ENCODE measurements at places on chromosomes 1 and 21. TPM values are rescaled to one million over a fixed set of nuclear protein-coding genes. Genes with fewer than 3 reads are reported as not detected.

GRCh38 chr1:40770296-40771070 lies 13.1 kb upstream of the KCNQ4 start:
- no peaks in the 10 kb centered on the region for H3K27me3 ChIP-seq
- peak overlapping the region; percentile 46 for H3K27ac ChIP-seq
- DNase-seq: no peak
- peaks cover 6% of the 10 kb centered on the region for H3K4me1 ChIP-seq

DNA sequence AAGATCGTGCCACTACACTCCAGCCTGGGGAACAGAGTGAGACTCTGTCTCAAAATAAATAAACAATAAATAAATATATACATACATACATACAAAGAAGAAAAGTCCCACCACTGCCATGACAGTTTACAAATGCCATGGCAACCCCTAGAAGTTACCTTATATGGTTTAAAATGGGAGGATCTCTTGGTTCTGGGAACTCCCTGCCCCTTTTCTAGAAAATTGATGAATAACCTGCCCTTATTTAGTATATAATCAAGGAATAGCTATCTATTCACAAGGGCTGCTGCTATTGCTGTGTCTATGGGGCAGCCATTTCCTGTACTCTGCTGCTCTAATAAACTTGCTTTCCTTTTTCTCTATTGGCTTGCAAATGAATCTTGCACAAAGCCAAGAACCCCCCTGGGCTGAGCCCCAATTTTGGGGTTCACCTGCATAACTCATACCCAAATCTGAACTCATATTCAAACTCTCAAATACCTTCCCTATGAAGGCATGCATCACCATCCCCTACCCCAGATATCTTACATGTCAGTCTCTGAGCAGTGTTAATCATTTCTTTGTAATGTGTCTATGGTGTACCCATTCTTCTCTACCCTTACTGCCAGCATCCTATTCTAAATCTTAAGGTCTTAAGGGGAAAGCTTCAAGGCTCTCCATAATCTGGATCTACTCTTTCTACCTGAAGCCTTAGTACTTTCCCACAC lies 9.0 kb downstream of the GON4L start:
- no peak for DNase-seq
- no peaks in the 10 kb centered on the region for H3K27me3 ChIP-seq
- H3K27ac ChIP-seq: no peak overlapping the region
- no peak overlapping the region for H3K4me3 ChIP-seq

DNA sequence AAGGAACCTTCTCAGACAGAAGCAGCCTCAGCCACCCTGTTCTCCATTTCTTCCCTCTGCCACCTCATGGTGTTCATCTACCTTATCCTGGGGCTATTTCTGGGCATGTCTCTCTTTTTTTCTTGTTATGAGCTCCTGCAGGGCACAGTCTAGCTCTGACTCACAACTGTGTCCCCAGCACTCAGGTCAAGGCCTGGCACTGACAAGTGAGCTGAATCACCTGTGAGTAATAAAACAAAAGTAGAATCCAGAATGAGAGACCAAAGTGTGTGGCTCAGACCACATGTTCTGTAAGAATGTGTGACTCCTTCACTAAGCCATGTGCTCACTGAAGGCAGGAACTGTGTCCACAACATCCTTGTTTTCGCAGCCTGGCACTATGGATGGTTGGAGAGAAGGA lies 23.2 kb downstream of the C1orf94 start:
- H3K36me3 ChIP-seq: no peaks in the 10 kb centered on the region
- H3K27ac ChIP-seq: no peak overlapping the region
- no peak overlapping the region for H3K4me3 ChIP-seq

DNA sequence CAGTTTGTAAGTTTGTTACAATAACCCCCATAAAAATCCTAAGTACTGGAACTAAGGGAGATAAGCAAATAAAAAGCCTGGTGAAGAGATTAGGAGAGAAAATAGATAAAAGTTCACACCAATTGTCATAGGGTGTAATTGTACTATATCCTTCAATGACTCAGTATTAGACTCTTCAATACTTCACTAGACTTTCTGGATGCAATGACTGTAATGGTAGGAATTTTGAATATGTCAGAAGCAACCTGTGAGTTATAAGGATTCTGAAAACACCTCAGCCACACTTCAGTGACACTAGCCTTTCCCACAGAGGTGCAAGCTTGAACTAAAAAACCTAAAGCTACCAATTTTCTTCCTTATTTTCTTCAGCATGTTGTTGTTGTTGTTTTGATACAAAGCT lies 147.9 kb downstream of the PTGER3 start:
- no peaks in the 10 kb centered on the region for H3K36me3 ChIP-seq

DNA sequence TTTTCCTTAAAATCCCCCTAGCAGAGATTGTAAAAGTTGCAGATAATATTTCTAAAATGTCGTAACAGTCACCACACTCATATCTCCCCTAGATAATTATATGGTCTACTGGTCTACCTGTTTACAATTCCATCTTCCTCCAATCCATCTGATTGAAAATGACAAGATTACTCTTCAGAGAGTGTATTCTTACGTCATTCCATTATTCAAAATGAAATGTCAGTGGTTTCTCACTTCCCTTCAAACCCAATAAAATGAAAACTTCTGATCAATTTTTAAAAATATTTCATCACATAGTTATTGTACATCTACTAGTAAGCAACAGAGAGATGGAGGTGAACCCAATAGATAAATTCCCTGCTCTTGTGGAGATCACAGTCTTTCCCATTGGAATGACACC lies 202.2 kb upstream of the C8B start:
- no peak overlapping the region for H3K27ac ChIP-seq
- H3K4me1 ChIP-seq: peaks cover 10% of the 10 kb centered on the region
- H3K27me3 ChIP-seq: peaks cover 4% of the 10 kb centered on the region
- H3K36me3 ChIP-seq: no peaks in the 10 kb centered on the region

- DNase-seq: no peak
Measured at GRCh38 chr1:4702932-4703331, 48.5 kb downstream of the AJAP1 start.

GRCh38 chr1:28078680-28079626 lies 9.5 kb downstream of the EYA3 start:
- peaks cover 20% of the 10 kb centered on the region for H3K4me1 ChIP-seq
- no peaks in the 10 kb centered on the region for H3K27me3 ChIP-seq
- H3K27ac ChIP-seq: no peak overlapping the region
- peaks cover 6% of the 10 kb centered on the region for H3K36me3 ChIP-seq
- H3K4me3 ChIP-seq: no peak overlapping the region

- no peak overlapping the region for H3K27ac ChIP-seq
- peaks cover 11% of the 10 kb centered on the region for H3K4me1 ChIP-seq
- H3K27me3 ChIP-seq: peaks cover 6% of the 10 kb centered on the region
Measured at GRCh38 chr1:60149251-60149650, 75.7 kb upstream of the C1orf87 start.

GRCh38 chr1:155548706-155549105 lies 13.9 kb downstream of the ASH1L start:
- H3K27ac ChIP-seq: no peak overlapping the region
- peaks cover 8% of the 10 kb centered on the region for H3K4me1 ChIP-seq
- H3K36me3 ChIP-seq: peaks cover 12% of the 10 kb centered on the region
- no peak for DNase-seq

DNA sequence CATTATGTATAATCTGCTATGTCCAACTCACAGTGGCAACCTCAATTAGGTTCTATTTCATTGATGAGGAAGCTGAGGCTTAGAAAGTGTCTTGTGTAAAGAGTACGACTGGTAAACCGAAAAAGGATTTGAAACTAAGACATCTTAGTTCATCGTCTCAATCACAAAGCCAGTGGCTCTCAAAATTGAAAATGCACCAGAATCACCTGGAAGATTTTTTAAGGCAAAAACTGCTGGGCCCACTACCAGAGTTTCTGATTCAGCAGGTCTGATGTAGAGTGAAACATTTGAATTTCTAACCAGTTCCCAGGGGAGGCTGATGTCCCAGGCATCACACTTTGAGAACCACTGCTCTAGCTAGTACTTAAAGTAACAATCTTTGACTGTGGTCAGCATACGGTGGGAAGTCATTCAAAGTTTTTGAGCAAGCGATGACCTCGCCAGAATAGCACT lies 5.2 kb upstream of the LRRC53 start:
- H3K27ac ChIP-seq: no peak overlapping the region
- no peak for DNase-seq
- H3K4me1 ChIP-seq: peaks cover 9% of the 10 kb centered on the region

KCNK1 gene
- total RNA-seq: 18.7 TPM

DNA sequence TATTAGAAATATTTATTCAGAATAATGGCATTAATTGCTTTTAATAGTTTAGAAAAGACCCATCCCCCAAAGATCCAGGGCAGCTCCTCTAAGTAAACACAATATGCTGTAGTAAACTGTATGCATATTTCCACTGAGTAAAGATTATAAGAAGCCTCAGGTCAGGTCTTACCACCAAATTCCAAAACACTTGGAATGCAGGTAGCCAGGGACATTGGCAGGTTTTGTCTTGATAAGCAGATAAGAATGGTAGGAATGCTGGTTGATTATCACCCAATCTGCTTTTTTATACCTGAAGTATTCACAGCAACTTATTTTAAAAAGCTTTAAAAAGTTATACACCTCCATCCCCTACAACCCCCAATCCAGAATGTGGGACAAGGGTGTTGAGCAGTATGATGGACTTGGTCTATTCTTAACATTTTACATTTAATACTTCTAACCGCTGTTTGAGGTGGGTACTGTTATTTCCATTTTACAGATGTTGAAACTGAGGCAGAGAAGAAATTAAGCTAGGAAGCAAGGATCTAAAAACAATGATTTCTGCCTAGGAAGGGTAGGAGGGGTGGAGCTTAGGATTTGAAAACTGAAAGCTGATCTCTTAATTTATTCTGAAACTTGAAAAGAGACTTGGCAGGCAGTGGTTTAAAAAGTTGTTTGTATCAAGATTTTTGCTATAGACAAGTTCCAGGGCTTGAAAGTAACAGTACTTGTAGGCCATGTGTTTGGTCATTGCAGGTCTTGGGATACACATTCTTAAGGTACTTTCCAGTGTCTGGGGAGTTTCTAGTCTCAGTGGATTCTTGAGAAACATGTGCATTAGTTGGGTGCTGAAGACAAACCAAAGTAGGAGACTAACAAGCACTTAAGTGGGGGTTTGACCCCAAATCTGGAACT lies 15.6 kb upstream of the THEM4 start:
- DNase-seq: no peak
- H3K4me3 ChIP-seq: no peak overlapping the region
- no peak overlapping the region for H3K27ac ChIP-seq

- H3K36me3 ChIP-seq: peaks cover 32% of the 10 kb centered on the region
- H3K4me1 ChIP-seq: peaks cover 38% of the 10 kb centered on the region
- H3K27me3 ChIP-seq: no peaks in the 10 kb centered on the region
- no peak for DNase-seq
Measured at GRCh38 chr21:37432710-37433455, 66.3 kb downstream of the DYRK1A start.

- no peak for DNase-seq
- H3K36me3 ChIP-seq: no peaks in the 10 kb centered on the region
- peaks cover 56% of the 10 kb centered on the region for H3K27me3 ChIP-seq
- no peak overlapping the region for H3K4me3 ChIP-seq
- no peak overlapping the region for H3K27ac ChIP-seq
Measured at GRCh38 chr1:175750366-175751071, 7.1 kb upstream of the TNR start.

DNA sequence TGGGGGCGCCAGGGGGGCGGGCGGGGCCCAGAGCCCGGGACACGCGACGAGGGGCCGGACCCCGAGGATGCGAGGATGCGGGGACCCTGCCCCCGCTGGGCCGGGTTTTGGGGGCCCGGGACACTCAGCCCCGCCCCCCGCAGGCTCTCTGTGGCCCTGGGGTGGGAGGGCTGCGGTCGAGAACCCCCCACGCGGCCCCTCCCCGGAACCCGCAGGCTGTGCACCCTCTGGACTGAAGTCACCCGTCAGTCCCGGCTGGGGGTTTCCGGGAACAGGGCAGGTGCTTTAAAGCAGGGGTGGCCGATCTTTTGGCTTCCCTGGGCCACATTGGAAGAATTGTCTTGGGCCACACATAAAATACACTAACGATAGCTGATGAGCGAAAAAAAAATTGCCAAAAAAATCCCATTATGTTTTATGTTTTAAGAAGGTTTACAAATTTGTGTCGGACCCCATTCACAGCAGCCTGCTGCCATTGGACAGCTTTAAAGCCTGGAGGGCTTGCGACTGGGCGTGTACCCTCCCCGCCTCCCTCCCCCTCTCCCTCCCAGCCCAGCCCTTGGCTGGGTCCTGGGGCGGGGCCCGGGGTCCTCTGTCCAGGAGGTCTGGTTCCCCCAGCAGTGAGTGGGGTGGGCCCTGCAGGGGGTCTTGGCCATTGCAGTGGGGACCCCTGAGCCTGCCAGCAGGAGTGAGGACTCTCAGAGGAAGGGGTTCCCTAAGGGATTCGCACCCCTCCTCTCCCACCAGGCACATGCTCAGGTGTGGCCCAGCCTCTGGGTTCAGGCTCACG lies 21.6 kb upstream of the C1orf159 start:
- H3K4me1 ChIP-seq: peaks cover 5% of the 10 kb centered on the region
- no peaks in the 10 kb centered on the region for H3K36me3 ChIP-seq
- H3K27ac ChIP-seq: no peak overlapping the region
- no peak overlapping the region for H3K4me3 ChIP-seq

DNA sequence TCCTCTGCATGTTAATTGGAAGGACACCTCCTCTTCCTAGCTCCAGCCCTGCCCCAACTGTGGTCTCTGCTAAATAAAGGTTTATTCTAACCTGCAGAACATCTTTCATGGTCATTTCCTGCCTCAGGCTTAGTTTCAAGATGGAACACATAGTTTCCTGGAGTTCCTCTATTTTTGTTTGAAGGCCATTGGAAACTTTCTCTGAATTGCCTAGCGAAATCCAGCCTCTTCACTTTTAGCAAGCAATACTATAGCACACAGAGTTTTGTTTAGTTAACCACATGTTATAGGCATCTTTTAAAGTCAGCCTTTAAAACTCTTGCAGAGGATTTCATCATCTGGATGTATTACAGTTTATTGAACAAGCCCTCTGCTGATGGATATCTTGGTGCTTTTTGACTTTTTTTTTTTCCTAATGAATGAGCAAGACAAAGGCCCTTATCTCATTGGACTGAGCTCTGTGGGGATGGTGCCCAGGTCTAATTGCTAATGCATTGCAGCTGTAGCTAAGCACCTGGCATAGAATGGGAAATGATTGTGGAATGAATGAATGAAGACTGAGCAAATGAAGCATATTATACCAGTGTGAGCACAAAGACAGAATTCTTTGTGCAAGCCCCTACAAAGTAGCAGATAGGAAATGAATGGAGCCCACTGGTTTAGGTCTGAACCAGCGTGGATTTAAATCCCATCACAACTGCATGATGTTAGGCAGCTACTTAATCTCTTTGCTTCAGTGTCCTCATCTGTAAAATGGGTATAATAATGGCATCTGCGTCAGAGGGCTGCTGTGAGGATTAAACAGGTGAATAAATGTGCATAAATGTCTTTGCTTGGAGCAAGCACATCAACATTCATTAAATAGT lies 641 bp upstream of the CFAP107 start:
- peak overlapping the region; percentile 72 for H3K27ac ChIP-seq
- peak overlapping the region; percentile 67 for H3K4me3 ChIP-seq
- peaks cover 8% of the 10 kb centered on the region for H3K4me1 ChIP-seq
- H3K36me3 ChIP-seq: peaks cover 7% of the 10 kb centered on the region

Data from type B pancreatic cell (in vitro differentiated cells).